Stomach (tissue), 19 donors: ENCODE measurements at places on chromosomes 1 and 21. TPM values are rescaled to one million over a fixed set of nuclear protein-coding genes. Genes with fewer than 3 reads are reported as not detected.

The KAZN gene
- 6.4 TPM for polyA plus RNA-seq

The RXFP4 gene
- not detected for polyA plus RNA-seq

The KIAA1614 gene
- polyA plus RNA-seq, result 2.2 TPM

The AMY2B gene
- polyA plus RNA-seq, result 5.0 TPM

The SH2D1B gene
- not detected for polyA plus RNA-seq
